ENCODE measurements at places on chromosomes 2 and 18. TPM values are rescaled to one million over a fixed set of nuclear protein-coding genes. Genes with fewer than 3 reads are reported as not detected.

GRCh38 chr2:196586511-196586991, 53.0 kb upstream of the CCDC150 start:
- DNase-seq = no peak

Gene ALPI
- not detected for total RNA-seq

Gene GAL3ST2
- 0.56 TPM for total RNA-seq

- DNase-seq = no peak
Observed at GRCh38 chr18:70578480-70578879, 289.6 kb downstream of the SOCS6 start.

- no peak for DNase-seq
Observed at GRCh38 chr18:21739604-21740537, 721 bp upstream of the MIB1 start.

DNA sequence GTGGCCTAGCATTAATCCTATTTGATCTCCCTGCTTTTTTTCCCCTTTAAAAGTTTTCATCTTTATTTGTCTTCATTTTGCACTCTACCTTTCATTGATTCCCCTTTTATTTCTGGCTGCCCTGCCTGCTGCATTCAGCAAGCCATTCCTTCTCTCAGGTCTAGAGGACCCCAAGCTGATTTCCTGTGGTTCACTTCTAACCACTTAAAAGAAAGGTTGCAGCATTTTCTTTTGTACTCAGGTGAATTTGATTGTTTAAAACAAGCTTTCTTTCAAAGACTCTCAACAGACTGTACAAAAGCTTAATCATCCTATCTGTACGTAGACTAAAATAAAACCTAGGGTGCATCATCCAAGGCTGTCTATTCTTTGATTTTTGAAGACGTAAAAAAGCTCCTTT, 160.3 kb downstream of the CSRNP3 start:
- no peak for DNase-seq

Gene ZFP36L2
- 43.2 TPM for total RNA-seq

- DNase-seq = no peak
Observed at GRCh38 chr2:173090973-173091660, 15.5 kb downstream of the MAP3K20 start.
